Smooth muscle cell of the brain vasculature (primary cell): ENCODE measurements at places on chromosomes 6 and 20.

DNA sequence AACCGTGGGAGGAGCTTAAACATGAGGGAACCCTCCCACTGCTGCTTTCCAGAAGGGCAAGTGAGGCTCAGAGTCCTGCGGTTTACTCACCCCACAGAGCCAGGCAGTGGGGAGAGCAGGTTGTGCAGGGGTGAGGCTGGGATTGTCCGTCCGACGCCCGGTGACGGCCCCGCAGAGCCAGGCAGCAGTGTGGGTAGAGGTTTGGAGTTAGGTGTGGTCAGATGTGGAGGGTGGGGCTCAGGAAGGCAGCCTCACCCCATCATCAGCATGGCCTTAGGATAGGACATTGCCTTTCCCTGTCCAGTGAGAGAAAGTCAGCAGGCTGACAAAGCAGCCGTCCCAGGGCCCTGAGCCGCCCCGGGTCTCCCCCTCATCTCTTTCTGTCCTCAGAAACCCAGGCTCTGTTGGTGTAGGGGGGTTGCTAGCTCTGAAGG is 234.6 kb downstream of the DLL1 start:
- no peak for DNase-seq

DNA sequence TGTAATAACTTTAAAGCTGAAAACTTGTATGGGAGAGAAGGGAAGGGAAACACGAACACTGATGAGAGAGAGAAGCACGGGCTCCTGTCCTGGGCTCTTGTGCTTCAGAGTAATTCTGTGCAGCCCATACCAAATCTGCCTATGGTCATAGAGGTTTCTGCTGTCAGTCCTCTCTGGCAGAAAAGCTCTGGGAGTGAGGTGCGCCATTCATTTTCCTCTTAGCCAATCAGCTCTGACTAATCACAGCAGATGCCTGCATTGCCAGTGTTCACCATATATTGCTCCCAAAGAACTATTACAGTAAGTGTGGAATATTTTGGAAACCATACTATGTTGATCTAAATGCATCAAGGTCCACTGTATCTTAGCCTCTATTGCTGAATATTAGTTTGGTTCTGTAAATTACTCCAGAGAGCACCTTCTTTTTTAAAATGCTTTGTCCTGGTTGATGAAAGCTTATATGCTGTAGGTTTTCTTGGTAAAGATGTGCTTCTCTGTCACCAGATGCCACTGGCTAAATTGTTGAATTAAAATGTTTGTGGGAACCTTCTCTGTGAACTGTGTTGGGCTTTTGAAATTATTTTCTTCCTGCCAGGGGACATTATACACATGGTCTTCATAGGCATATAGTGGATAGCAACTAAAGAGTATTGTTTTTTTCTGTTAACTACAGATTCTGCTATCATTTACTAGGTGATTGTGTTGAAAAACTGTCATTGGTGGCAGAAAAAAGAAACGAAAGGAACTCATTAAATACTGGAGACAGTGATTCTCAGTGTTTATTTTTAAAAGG is 38.3 kb downstream of the DCBLD1 start:
- no peak for DNase-seq

DNA sequence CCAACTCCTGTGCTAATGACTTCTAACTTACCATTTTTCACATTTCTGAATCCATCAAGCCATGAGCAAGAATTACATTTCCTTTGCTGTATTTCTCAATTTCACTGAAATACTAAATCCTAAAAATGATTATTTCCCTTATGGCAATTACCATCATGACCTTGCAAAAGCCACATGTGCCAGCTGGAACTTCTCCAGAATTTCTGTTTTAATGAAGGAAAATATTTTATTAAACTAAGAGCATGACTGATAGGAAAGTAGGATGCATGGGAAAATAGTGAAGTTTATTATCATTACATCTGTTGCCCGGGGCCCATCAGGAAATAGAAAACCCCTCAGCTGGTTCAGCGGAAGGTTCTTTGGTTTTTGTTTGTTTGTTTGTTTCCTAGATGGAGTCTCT is 14.4 kb upstream of the TMEM242 start:
- no peak for DNase-seq

DNA sequence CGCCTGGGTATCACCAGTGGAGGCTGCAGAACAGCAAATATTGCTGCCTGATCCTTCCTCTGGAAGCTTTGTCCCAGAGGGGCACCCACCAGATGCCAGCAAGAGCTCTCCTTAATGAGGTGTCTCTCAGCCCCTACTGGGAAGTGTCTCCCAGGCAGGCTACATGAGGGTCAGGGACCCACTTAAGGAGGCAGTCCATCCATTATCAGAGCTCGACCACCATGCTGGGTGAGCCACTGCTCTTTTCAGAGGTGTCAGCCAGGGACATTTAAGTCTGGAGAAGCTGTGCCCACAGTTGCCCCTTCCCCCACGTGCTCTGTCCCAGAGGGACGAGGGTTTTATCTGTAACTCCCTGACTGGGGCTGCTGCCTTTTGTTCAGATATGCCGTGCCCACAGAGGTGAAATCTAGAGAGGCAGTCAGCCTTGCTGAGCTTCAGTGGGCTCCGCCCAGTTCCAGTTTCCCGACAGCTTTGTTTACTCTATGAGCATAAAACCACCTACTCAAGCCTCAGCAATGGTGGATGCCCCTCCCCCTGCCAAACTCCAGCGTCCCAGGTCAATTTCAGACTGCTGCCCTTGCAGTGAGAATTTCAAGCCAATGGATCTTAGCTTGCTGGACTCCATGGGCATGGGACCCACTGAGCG is 25.9 kb upstream of the AIG1 start:
- no peak for DNase-seq

- DNase-seq: no peak
These were observed 27.8 kb upstream of the RNF144B start for GRCh38 chr6:18359237-18359885.

DNA sequence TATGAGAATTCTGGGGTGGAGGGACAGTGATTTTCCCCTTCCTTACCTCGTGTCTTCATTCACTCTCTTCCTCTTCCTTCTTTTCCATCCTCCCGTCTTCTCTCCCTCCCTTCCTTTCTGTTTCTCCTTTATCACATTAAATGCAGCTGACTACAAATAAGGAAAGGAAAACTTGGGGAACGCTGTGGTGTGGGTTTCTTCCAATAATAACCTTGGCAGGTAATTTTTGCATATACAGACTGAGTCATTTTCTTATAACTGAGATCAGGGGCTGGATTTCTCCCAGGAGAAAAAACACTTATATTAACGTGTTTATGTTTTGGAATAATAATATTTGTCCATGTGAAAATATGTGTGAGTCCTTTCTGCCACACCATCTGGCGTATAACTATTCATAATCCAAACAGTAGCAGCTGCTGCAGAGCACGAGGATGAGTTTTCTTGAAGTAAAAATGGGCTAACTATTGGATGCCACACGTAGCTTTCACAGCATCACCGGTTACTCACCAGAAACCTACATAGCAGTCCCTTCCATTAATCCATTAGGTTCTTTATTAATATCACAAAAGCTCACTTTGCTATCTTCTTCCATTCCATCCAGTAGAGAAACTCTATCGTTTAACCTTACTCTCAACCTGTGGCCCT is 139.2 kb upstream of the SASH1 start:
- DNase-seq: no peak

DNA sequence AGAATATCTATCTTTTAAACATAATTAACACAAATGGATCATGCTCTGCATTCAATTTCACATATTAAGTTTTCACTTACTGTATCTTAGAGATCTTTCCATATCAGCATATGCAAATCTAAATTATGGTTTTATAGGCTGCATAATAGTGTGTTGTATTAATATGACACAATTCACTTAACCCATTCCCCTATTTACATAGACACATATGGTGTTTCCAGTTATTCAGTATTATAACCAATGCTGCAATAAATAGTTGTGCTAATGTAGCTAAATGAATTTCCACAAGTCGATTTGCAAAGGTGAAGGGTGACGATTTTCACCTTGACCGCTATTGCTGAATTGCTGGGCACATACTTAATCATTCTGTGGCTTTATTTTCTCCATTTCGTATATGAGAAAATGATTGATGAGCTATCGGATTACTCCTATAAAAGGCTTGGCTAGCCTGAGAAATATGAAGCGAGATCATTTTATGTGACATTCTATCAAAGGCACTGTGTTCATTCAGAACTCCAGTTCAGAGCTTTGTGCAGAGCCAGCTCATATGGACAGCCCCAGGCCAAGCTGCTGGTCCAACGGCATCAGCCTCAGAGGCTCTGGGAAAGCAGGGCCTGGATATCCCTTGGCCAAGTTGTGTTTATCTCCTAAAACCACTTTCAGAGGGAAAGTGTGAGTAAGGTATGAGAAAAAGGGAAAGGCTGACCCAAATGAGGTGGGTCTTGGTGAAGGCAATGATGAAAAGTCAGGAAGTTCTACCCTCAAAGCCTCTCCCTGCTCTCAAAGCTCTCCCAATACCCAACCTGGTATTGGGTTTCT is 50.8 kb downstream of the GFOD1 start:
- no peak for DNase-seq

- no peak for DNase-seq
These were observed 11.3 kb upstream of the TMEM181 start for GRCh38 chr6:158548418-158549161.

GRCh38 chr20:63124782-63125580 is 91.0 kb downstream of the YTHDF1 start:
- DNase-seq: no peak
